GM23338 (cell line): ENCODE measurements at places on chromosomes 13 and 19. TPM values are rescaled to one million over a fixed set of nuclear protein-coding genes. Genes with fewer than 3 reads are reported as not detected.

The OLFM4 gene
- polyA plus RNA-seq: not detected in 2 replicates

The CGB7 gene
- polyA plus RNA-seq: 0.32 and 0.66 TPM in 2 replicates

The FLT3 gene
- 0.23 and 0.44 TPM in 2 replicates for polyA plus RNA-seq

The ZNF8 gene
- 4.3 and 4.7 TPM in 2 replicates for polyA plus RNA-seq

The ITGBL1 gene
- polyA plus RNA-seq: 0.26 and 0.29 TPM in 2 replicates

The CYP4F12 gene
- polyA plus RNA-seq: not detected in 2 replicates

The OR7A5 gene
- not detected in 2 replicates for polyA plus RNA-seq

The STXBP2 gene
- polyA plus RNA-seq: 42.6 and 45.0 TPM in 2 replicates

The ZNF208 gene
- not detected in 2 replicates for polyA plus RNA-seq

The CYP2S1 gene
- 130 and 137 TPM in 2 replicates for polyA plus RNA-seq

The LNX2 gene
- polyA plus RNA-seq: 3.4 and 3.7 TPM in 2 replicates

The CABP5 gene
- not detected in 2 replicates for polyA plus RNA-seq

The IRGC gene
- not detected in 2 replicates for polyA plus RNA-seq

- no peak for DNase-seq
These were observed 13.3 kb downstream of the SLC25A42 start for GRCh38 chr19:19077103-19077502.

DNA sequence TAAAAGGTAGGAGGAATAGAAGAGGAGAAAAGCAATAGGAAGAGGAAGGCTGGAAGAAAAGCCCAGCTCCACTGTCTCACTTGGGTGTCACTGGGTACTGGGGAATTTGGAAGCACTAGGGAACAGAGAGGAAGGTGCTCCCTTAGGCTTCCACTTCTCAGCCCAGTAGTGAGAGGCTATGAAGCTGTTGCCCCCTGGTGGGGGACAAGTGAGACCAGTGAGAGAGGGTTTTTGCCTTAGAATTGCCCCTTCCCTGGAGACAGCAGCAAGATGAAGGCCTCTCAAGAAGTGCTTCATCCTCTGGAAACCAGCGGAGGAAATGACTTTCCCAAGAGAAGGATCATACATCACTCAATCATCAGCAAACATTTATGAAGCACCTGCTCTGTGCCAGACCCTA is 4.7 kb upstream of the ZNF606 start:
- DNase-seq: peak; percentile 81

DNA sequence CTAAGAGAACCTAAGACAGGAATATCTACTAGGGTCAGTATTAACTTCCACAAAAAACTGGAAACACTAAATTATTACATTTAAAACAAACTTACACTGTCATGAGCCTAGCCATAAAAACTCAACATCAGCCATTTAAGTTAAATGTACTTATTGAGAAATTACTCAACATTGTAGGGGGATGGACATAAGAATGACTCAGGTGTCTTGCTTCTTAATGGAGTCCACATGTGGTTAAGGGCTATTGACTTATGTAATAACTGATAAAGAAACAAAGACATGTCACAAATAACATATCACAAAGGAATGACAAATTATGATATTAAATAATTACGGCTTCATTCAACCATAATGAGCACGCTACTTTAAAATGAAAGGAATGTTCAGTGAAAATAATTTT is 36.2 kb downstream of the CLDN10 start:
- DNase-seq: no peak

DNA sequence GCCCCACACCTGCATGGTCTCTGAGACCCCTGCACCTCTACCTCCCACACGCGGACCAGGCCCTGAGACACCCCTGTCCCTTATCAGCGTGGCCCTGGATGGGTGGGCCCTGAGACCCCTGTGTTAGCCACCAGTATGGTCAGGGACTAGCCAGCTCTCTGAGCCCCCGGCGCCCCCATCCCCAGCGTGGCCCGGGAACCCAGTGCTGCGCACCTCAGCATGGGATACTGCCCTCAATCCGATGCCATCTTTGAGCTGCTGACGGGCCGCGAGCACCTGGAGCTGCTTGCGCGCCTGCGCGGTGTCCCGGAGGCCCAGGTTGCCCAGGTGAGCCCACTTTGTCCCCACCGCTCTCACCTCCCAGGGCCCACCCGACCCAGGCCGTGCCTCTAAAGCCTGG is 5.0 kb upstream of the ARHGAP45 start:
- no peak for DNase-seq

DNA sequence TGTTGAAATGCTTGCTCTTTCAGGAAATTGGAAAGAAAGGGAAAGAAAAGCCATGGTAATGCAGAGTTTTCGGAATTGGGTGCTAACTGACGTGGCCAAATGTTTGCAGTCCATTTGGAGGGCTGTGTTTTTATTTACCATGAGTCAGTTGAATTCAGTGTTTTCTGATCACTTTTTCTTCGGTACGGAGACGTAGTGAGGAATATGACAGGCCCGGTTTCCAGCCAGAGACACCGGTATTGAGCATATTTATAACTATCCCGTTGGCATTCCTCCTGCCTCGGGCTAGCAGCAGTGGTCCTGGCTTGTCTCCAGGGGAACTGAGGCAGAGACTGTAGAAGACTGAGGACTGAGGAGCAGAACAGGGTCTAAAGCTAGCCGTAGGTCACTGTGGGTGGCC is 1.0 kb downstream of the CDC16 start:
- DNase-seq: no peak

GRCh38 chr19:15935167-15935702 is 906 bp upstream of the CYP4F11 start:
- no peak for DNase-seq

GRCh38 chr13:44406617-44407016 is 33.0 kb downstream of the SERP2 start:
- DNase-seq: no peak

DNA sequence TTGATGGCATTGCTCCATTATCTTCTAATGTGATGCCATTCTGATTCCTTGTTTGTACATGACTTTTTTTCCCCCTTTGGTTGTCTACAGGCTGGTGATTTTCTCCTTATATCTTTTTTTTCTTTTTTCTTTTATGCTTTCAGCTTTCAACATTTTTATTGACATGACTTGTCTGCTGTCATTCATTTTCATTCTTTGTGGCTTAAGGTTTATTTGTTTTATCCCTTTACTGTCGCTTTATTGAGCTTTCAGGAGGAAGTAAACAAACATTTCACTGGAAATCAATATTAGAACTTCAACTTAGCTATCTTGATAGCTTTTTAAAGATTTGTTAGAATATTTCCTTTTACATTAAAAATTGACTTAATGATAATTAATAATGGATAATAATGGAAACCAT is 9.7 kb downstream of the ITM2B start:
- no peak for DNase-seq

- DNase-seq: no peak
These were observed 1.5 kb downstream of the EPSTI1 start for GRCh38 chr13:42990291-42991232.

DNA sequence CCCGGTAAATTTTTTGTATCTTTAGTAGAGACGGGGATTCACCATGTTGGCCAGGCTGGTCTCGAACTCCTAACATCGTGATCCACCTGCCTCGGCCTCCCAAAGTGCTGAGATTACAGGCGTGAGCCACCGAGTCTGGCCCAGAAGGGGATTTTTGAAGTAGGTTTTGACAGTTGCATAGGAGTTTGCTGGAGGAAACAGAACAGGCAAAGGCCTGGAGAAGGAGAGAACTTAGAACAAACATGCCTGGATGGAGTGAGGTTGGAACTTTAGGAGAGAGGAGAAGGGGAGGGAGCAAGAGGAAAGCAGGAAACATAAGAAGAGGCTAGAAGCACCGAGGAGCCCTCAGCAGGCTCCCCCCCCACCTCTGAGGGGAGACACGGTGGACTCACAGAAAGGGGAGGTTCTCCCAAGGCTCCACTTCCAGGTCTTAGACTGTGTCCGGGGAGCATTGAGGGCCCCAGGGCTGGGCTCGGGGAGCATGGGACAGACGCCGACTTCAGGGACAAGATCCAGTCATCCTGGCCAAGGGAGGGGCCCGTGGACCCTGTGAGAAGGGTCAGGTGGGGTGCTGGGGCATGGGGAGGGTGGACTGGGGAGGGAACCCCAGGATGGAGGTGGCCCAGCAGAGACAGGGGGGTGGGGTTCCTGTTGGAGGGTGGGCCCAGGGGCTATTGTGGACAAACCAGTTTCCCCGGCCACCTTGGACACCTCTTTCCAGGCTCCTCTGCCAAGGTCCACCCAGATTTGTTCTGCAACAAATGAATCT is 1.8 kb upstream of the FBN3 start:
- DNase-seq: no peak

DNA sequence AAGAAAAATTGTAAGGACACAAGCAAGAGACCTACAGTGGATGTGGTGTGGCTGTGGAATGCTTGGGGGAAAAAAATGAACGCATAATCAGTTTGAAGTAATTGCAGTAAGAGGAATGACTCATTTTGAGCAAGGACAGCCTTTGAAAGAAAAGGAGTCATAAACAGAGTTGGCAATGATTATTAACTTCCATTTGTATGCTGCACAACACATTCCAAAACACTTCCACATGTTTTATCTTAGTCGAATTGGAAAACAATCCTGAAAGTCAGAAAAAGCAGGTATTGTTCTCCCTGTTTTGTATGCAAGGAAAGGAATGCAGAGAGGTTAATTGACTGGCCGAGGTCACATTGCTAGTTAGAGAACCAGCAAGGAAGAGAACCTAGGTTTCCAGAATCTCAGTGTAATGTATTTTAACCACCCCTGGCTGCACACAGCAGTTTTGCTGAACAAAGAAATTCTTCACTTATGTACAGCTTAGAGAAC is 630.0 kb upstream of the MIR17HG start:
- peak; percentile 49 for DNase-seq

GRCh38 chr13:105139048-105139379 is 1396.4 kb downstream of the EFNB2 start:
- no peak for DNase-seq

GRCh38 chr13:110138700-110139036 is 168.3 kb downstream of the COL4A1 start:
- DNase-seq: no peak

DNA sequence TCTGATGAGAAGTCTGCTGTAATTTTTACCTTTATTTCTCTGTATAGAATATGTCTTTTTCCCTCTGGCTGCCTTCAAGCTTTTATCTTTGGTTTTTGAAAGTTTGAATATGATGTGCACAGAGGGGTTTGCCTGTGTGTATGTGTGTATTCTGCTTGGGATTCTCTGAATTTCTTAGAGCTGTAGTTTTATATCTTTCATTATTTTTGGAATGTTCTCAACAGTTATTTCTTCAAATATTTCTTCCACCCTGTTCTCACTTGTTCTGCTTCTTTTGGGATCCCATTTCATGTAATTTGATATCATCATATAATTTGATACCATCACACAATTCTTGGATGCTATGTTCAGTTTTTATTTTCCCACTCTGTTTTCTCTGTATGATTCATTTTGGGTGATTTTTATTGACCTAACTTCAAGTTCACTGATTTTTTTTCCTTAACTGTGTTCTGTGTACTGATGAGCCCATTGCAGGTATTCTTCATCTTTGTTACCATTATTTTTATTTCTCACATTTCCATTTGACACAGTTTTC is 7.5 kb downstream of the COG3 start:
- no peak for DNase-seq

- no peak for DNase-seq
These were observed 13.8 kb downstream of the KLC3 start for GRCh38 chr19:45354241-45354842.

GRCh38 chr19:3954107-3954506 is 16.8 kb downstream of the DAPK3 start:
- DNase-seq: no peak

- DNase-seq: no peak
These were observed 285.4 kb downstream of the ATP8A2 start for GRCh38 chr13:25657157-25657556.
